ENCODE measurements at places on chromosomes 5 and 9. TPM values are rescaled to one million over a fixed set of nuclear protein-coding genes. Genes with fewer than 3 reads are reported as not detected.

GRCh38 chr5:179698935-179699615 is at the start of gene CANX:
TSS of gene CANX (plus strand) at chr5:179698967. CDS start at chr5:179705682, 6,715 bp downstream.
- no peak for DNase-seq
- H3K4me1 ChIP-seq = peaks cover 42% of the 10 kb centered on the region
- H3K4me3 ChIP-seq = peak within 1 kb of the TSS; percentile 100
- peaks cover 12% of the 10 kb centered on the region for H3K36me3 ChIP-seq

GRCh38 chr9:31255211-31255610 is 1129.2 kb upstream of the ACO1 start:
- no peak for DNase-seq
- H3K4me3 ChIP-seq = no peak overlapping the region
- no peak overlapping the region for H3K27ac ChIP-seq
- no peaks in the 10 kb centered on the region for H3K36me3 ChIP-seq
- H3K27me3 ChIP-seq = no peaks in the 10 kb centered on the region
- H3K4me1 ChIP-seq = peaks cover 5% of the 10 kb centered on the region

- no peak overlapping the region for H3K27ac ChIP-seq
- H3K4me1 ChIP-seq = peaks cover 22% of the 10 kb centered on the region
- peaks cover 47% of the 10 kb centered on the region for H3K27me3 ChIP-seq
- no peaks in the 10 kb centered on the region for H3K36me3 ChIP-seq
- H3K4me3 ChIP-seq = peak overlapping the region; percentile 91
Measured at GRCh38 chr5:122311497-122311960, 508 bp upstream of the SNCAIP start.

DNA sequence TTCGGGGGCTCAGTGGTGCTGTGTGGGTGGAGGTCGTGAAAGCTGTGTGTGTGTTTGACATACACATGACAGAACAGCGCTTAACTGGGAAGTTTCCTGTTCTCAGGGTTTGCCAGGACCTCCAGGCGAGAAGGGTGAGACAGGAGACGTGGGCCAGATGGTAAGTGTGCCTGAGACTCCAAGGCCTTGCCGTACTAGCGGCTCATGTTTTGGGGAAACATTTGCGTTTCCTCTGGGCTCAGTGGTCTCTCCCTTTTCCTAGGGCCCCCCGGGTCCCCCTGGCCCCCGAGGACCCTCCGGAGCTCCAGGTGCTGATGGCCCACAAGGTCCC is 68.3 kb upstream of the FCN2 start:
- H3K4me1 ChIP-seq = peaks cover 21% of the 10 kb centered on the region
- no peaks in the 10 kb centered on the region for H3K27me3 ChIP-seq
- no peak for DNase-seq
- no peaks in the 10 kb centered on the region for H3K36me3 ChIP-seq
- no peak overlapping the region for H3K27ac ChIP-seq

GRCh38 chr9:132877824-132878694 is at the start of gene AK8:
TSS of gene AK8 (minus strand) at chr9:132878284. CDS start at chr9:132878255, 29 bp downstream.
- peak within 1 kb of the TSS; percentile 6 for H3K27ac ChIP-seq
- peaks cover 5% of the 10 kb centered on the region for H3K4me1 ChIP-seq
- no peaks in the 10 kb centered on the region for H3K36me3 ChIP-seq
- peaks cover 5% of the 10 kb centered on the region for H3K27me3 ChIP-seq

DNA sequence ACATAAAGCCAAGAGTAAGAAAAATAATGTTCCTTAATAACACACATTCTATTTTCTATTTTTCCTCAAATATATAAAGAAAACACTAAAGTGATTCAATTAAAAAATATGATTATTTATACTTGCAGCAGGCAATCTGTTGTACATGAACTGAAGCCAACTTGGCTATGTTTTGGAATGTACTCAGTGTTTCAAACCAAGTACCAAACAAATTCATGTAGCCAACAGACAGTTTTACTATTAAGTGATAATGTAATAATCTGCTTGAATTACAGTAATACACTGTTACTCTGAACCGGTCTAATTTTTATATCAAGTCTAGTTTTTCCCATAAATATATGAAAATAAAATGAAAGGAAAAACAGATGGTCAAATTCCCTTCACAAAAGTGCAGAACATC is 58.0 kb downstream of the CEP120 start:
- no peak overlapping the region for H3K27ac ChIP-seq
- H3K36me3 ChIP-seq = peaks cover 14% of the 10 kb centered on the region
- no peak for DNase-seq
- no peaks in the 10 kb centered on the region for H3K4me1 ChIP-seq
- H3K27me3 ChIP-seq = no peaks in the 10 kb centered on the region

GRCh38 chr5:159705948-159706347 is 210.3 kb upstream of the ADRA1B start:
- no peaks in the 10 kb centered on the region for H3K36me3 ChIP-seq
- no peak for DNase-seq
- H3K27ac ChIP-seq = no peak overlapping the region
- H3K4me1 ChIP-seq = no peaks in the 10 kb centered on the region
- no peaks in the 10 kb centered on the region for H3K27me3 ChIP-seq

- peaks cover 42% of the 10 kb centered on the region for H3K4me1 ChIP-seq
- peak; percentile 47 for DNase-seq
- peak overlapping the region; percentile 94 for H3K4me3 ChIP-seq
- peak overlapping the region; percentile 94 for H3K27ac ChIP-seq
Measured at GRCh38 chr5:6712142-6712576, 1.1 kb upstream of the TENT4A start.

DNA sequence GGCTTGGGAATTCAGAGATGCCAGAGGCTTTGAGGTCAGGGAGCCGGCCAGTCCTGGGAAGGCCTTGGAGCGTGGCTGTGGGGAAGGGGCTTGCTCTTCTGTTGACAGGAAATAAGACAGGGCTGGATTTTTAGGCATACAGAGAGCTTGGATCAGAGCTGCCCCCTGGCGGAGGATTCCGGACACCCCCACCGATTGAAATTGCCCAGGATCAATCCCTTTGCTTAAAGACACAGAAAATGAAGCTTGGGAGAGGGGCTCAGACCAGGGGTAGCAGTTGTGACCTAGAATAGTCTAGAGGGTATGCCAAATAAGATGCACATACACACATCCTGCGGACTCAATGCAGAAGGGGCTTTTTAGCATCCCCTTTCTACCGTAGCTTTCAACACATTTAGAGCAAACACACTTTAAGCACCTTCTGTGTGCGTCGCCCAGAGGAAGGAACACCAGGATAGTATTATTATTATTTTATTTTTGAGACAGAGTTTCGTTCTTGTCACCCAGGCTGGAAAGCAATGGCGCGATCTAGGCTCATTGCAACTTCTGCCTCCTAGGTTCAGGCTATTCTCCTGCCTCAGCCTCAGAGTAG is 1.7 kb upstream of the NTMT1 start:
- H3K36me3 ChIP-seq = no peaks in the 10 kb centered on the region
- peaks cover 44% of the 10 kb centered on the region for H3K4me1 ChIP-seq
- H3K27ac ChIP-seq = no peak overlapping the region
- H3K4me3 ChIP-seq = peak overlapping the region; percentile 90
- peak; percentile 89 for DNase-seq
- peaks cover 6% of the 10 kb centered on the region for H3K27me3 ChIP-seq

DNA sequence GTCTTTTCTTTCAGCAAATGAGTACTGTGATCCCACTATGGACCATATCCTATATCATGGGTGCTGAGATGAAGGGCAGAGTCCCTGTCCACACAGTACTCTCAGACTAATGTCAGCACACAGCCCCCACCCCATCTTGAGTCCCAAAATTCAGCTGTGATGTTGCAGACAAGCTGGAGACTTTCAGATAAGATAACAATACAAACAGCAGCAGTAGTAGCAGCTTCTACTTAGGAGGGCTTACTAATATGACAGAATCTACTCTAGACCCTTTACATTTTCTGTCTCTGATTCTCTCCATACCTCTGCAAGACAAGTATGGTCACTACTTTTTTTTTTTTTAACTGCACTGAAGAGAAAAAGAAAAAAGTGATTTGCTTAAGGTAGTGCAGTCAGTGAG is 129.1 kb upstream of the TRIM32 start:
- H3K27me3 ChIP-seq = no peaks in the 10 kb centered on the region
- no peaks in the 10 kb centered on the region for H3K36me3 ChIP-seq
- peaks cover 4% of the 10 kb centered on the region for H3K4me1 ChIP-seq

DNA sequence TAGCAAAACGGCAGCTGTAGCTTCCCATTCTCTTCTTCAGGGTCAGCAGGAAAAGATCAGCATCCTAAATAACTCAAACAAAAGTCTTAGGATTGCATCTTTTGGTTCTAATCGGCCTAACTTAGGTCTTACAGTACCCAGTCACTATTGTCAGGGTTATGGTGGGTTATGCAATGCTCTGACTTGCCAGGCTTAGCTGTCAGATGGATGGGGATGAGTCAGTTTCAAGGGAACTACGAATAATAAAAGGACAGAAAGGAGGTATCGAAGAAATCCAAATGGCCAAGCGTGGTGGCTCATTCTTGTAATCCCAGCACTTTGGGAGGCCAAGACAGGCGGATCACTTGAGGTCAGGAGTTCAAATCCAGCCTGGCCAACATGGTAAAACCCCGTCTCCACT is 46.5 kb downstream of the PPP1R2B start:
- no peak overlapping the region for H3K27ac ChIP-seq
- H3K27me3 ChIP-seq = no peaks in the 10 kb centered on the region
- DNase-seq = no peak
- peaks cover 8% of the 10 kb centered on the region for H3K4me1 ChIP-seq
- H3K36me3 ChIP-seq = no peaks in the 10 kb centered on the region

DNA sequence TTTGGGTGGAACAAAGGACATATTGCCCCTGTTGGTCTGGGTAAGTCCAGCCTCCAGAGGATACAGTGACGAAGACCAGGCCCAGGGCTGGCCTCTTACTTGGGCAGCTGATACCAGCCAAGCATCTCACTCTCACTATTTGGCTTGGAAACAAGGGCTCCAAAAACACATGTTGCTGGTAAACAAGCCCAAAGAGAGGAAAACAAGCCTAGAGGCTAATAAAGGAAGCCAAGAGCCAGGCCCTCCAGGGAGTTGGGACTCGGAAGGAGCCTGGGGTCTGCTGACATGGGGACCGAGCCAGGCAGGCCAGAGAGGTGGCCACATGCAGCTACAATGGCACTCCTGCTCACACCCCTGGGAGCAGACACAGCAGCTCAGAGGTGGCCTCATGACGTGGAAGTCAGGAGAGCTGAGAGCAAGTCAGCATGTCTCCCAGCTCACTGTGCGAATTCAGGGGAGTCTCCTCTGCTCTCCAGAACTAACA is 5.7 kb downstream of the SPARC start:
- no peaks in the 10 kb centered on the region for H3K27me3 ChIP-seq
- DNase-seq = no peak
- no peak overlapping the region for H3K4me3 ChIP-seq
- no peaks in the 10 kb centered on the region for H3K36me3 ChIP-seq
- no peak overlapping the region for H3K27ac ChIP-seq

Gene PDCD1LG2
- total RNA-seq = not detected

Gene PCDHB12
- 3.1 TPM for total RNA-seq

Gene FAM153A
- total RNA-seq = not detected

Gene LRRTM2
- 1.3 TPM for total RNA-seq

Gene FCN1
- total RNA-seq = not detected

Gene GARIN3
- not detected for total RNA-seq

Gene SLCO6A1
- total RNA-seq = 4.4 TPM

Measured in neural crest cell (in vitro differentiated cells).